ENCODE measurements at places on chromosomes 16 and 17.

GRCh38 chr17:71183066-71183660, 937.7 kb upstream of the SOX9 start:
- DNase-seq, result no peak

GRCh38 chr16:58044266-58045019, 18.9 kb downstream of the MMP15 start:
- no peak for DNase-seq

GRCh38 chr16:69917739-69918138, 33.4 kb upstream of the CLEC18A start:
- peak; percentile 97 for DNase-seq

- no peak for DNase-seq
These were observed 1.5 kb downstream of the XPO6 start for GRCh38 chr16:28210264-28210663.

GRCh38 chr16:79845033-79845733, 244.6 kb upstream of the MAF start:
- DNase-seq, result no peak
